Activated naive CD4-positive, alpha-beta T cell treated with anti-CD3 and anti-CD28 coated beads, Interleukin-2, amount 10 ng/mL, durations not matched to agents 7 days and 5 days (primary cell): ENCODE measurements at places on chromosomes 12 and 14.

- DNase-seq, result no peak
Measured at GRCh38 chr12:51210690-51211395, 7.0 kb downstream of the POU6F1 start.

DNA sequence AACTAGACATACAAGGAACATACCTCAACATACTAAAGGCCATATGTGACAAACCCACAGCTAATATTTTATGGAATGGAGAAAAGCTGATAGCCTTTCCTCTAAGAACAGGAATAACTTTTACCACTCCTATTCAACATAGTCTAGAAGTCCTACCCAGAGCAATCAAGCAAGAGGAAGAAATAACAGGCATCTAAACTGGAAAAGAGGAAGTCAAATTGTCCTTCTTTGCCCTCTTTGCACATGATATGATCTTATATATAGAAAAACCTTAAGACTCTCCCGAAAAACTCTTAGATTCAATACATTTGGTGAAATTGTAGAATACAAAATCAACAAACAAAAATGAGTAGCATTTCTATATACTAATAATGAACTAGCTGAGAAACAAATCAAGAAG is 110.0 kb downstream of the ATP23 start:
- no peak for DNase-seq

- DNase-seq, result no peak
Measured at GRCh38 chr14:76430017-76430416, 54.1 kb downstream of the ESRRB start.

DNA sequence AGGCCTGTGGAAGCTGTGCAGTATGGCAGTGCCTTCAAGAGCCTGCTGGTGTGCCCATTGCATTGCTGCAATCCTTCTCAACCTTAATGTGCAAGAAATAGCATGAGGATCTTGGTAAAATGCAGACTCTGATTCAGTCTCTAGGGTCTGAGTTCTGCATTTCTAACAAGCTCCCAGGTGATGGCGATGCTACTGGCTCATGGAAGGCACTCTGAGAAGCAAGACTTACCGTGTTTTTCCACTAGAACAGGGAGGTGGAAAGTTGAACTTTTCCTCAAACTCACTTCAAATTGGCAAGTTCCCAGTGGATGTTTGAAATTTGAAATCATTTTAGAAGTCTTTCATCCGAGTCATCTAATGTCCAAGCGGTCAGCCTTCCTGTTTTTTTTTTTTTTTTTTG is 55.5 kb downstream of the MYRFL start:
- DNase-seq, result no peak

DNA sequence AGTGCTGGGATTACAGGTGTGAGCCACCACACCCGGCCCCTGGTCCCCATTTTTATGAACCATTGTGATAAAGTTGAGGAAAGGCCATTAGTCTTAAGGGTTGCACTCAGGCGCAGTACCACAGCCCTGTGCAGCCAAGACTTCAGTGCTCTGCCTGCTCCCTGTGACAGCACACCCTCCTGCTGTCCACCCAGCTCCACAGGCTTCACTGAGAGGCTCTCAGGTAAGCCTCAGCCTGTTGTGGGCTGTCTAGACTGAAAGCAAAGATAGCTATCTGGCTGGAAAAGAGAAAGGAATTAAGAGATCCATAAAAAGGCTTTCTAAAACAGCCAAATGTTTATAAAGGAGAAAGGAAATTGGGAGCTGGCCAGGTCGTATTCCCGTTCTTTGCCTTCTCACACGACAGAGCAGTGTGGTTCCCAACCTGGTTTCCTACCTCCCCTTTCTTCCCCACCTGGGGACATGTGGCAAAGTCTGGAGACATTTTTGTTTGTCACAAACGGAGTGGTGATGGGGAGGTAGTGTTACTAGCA is 19.1 kb upstream of the DNM1L start:
- DNase-seq, result no peak

DNA sequence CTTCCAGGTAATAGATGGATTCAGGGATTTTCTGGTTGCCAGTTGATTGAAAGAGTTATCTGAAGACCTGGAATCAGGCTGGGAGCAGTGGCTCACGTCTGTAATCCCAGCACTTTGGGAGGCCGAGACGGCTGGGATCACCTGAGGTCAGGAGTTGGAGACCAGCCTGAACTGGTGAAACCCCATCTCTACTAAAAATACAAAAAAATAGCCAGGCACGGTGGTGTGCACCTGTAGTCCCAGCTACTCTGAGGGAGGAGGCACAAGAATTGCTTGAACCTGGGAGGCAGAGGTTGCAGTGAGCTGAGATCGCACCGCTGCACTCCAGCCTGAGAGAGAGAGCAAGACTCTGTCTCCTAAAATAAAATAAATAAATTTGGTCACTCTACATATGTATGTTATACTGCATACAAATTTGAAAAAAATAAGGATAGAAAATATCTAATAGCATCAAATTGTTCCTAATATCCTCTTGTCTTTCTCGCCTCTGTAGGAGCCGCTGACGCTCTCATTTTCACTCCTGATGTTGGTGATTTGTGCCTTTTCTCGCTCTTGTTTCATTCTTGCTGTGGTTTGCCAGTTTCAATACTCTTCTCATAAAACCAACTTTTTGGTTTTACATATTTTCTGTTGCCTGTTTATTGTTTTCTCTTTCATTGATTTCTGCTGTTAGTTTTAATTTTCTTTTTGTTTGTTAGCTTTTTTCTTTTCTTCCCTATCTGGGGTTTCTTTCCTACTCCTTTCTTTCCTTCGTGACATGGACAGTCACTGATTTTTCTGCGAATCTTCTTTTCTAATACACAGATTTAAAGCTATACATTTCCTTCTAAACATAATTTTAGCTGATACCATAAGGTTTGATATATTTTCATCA is 23.8 kb upstream of the PLD4 start:
- DNase-seq, result no peak

- no peak for DNase-seq
Measured at GRCh38 chr12:19277711-19278110, 148.2 kb downstream of the PLEKHA5 start.

GRCh38 chr14:53748691-53749090 is 207.9 kb downstream of the BMP4 start:
- no peak for DNase-seq

- DNase-seq, result no peak
Measured at GRCh38 chr12:124751654-124752355, 111.9 kb downstream of the SCARB1 start.
